Stimulated activated CD8-positive, alpha-beta memory T cell treated with anti-CD3 and anti-CD28 coated beads, Interleukin-4, amount 100 ng/mL, for 4 hours (primary cell): ENCODE measurements at places on chromosomes 13 and 19.

GRCh38 chr19:38833092-38833425, 1.5 kb upstream of the ECH1 start:
- DNase-seq = no peak

DNA sequence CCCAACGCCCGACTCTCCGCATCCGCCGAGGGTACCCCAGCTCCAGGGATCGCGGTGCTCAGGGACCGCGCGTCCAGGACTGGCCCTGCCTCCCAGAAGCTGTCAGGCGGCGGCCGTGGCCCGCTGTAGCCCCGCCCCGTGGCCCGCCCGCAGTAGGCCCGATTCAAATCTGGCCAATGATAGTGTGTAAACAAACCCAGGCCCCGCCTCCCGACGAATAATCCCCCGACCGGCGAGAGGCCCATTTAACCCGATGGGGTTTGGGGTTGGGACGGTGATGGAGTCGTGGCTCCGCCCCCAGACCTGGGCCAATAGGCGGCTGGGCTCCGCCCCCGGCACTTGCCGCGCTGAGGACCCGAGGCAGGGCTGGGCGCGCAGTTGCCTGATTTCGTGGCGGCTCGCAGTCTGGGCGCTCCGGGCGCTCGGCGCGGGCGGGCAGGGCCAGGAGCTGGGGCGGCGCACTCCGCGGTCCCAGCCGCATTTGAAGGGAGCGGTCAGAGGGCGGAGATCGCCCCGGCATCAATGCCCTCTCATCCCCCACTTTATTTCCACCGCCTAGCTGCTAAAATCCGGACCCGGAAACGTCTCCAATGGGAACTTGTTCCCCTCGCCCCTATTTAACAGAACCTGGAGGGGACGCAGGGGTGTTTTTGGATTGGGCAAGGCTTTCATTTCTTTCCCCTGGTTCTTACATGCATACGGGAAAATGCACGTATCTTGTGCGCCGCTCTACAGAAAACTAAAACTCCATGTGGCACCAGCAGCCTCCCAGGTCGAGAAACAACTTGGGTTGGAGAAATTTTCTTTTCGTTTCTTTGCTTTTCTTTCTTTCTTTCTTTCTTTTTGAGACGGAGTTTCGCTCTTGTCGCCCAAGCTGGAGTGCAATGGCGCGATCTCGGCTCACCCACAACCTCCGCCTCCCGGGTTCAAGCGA, 8.4 kb upstream of the BICRA start:
- DNase-seq = peak; percentile 100

GRCh38 chr13:75250526-75251178, 231.3 kb downstream of the TBC1D4 start:
- no peak for DNase-seq

GRCh38 chr19:51781999-51782398, 13.0 kb upstream of the FPR3 start:
- no peak for DNase-seq

DNA sequence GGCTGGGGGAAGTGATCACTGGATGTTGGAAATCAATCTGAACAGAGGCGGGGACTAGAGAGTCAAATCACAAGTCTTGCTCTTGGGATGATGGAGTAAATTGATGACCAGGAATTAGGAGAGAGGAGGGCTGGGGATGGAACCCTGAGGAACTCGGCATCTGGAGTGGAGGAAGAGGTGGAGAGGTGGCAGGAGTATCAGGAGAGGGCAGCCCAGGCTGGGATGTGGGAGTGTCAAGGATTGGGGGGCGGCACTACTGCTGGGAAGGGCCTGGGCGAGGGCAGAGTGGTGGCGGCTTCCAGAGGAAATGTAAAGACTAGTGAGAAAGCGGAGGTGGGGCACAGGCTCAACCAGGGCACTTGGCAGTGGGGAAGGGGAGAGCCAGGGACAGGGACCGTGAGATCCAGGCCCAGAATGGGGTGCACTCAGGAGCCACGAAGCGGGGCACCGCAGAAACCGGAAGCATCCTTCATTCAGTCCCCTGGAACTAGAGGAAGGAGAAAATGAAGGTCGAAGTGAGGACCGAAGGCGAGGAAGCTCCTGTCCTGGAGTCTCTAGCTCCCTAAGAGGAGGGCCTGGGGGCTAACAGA, 81.2 kb upstream of the GPR183 start:
- DNase-seq = no peak

DNA sequence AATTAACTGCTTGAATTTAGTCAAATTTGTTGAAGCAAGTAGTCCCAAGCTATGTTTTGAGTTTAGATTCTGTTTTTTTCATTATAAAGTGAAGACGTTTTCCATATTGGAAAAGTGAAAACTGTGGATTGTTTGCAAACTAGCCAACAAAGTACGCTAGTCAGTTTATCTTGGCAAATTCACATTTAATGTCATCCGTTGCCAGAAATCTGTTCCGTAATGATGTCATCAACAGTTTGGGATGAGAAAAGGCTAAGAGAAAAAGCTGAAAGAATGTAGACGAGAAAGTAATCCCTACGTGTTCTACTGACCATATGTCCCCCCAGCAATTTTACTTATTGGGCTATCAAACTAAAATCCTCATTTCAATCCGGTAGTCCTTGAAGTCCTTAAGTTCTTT, 419.6 kb downstream of the GPC6 start:
- DNase-seq = no peak

GRCh38 chr19:48738557-48739403, 1.6 kb downstream of the RASIP1 start:
- DNase-seq = peak; percentile 80

DNA sequence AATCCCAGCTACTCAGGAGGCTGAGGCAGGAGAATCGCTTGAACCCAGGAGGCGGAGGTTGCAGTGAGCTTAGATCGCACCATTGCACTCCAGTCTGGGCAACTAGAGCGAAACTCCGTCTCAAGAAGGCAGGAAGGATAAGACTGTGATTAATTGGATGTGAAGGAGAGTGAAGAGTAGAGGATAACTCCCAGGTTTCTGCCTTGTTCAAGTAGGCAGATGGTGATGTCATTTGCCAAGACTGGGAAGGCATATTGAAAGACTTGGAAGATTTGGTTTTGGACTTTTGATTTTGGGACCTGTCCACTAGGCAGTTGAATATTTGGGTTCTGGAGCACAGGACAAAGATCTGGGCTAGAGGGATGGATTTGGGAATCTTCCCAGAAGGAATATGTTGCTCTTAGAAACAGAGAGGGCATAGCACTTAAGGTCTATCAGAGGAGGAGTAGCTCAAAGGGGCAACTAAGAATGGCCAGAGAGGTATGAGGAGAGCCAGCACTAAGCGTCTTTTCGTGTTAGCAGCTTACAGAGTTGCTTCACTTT, 20.0 kb downstream of the GARRE1 start:
- DNase-seq = no peak

DNA sequence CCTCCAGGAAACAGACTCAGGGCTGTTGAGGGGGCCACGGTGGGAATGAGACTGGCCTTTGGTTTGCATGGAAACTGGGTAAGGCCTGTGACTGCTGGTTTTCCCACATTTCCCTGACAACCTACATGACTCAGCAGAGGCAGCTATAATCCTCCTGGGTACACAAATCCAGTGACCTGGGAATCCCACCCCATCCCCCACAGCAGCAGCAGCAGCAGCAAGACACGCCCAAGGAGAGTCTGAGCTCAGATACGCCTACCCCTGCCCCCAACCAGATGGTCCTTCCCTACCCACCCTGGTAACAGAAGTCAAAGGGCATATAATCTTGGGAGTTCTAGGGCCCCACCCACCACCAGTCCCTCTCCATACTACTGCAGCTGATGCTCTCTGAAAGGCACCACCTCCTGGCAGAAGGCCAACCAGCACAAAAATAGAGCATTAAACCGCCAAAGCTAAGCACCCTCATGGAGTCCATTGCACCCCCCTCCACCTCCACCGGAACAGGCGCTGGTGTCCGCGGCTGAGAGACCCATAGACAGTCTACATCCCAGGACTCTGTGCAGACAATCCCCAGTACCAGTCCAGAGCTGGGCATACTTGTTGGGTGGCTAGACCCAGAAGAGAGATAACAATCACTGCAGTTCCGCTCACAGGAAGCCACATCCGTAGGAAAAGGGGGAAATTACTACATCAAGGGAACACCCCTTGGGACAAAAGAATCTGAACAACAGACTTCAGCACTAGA, 237.2 kb upstream of the SPRY2 start:
- no peak for DNase-seq

DNA sequence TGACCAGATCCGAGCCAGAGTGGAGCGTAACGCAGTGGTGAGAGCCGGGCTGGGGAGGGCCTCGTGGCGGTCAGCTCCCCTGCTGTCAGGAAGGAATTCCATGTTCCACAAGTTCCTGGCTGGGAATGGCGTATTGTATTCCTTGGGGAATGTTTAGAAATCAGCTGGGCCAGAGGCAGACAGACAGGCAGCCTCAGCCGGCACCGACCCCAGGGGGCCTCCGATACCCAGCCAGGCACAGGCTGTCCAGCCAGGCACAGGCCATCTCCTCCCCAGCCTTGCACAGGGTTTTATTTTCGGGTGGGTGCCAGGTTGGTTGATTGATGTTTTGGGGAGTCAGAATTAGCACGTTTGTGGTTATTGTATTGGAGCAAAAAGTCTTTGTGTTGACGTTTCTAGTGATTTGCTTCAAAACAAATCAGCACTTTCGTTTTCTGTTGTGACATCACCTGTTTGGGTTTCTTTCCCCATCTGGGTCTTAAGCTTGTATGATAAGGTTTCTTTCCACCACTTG, 126.6 kb upstream of the MCF2L start:
- DNase-seq = no peak

- DNase-seq = no peak
Measured at GRCh38 chr13:97286317-97287046, 64.3 kb downstream of the MBNL2 start.

GRCh38 chr13:35887115-35887666, 244.0 kb downstream of the DCLK1 start:
- no peak for DNase-seq

GRCh38 chr13:29355029-29355428, 240.5 kb downstream of the SLC7A1 start:
- DNase-seq = no peak

DNA sequence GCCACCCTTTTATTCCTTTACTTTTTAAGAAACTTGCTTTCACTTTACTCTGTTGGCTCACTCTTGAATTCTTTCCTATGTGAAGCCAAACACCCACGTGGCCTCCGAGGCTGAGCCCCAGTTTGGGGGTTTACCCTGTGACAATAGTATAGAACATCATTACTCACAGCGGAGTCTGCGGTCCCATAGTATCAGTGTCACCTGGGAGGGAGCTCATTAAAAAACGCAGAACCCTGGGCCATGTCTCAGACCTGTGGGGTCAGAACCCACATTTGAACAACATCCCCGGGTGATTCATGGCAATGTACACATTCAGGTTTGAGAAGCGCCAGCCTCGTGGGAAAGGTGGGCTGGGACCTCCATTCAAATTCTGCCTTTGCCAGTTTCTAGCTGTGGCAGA, 36.0 kb upstream of the UBL3 start:
- peak; percentile 20 for DNase-seq

- DNase-seq = no peak
Measured at GRCh38 chr13:45492538-45492937, 27.8 kb downstream of the COG3 start.

DNA sequence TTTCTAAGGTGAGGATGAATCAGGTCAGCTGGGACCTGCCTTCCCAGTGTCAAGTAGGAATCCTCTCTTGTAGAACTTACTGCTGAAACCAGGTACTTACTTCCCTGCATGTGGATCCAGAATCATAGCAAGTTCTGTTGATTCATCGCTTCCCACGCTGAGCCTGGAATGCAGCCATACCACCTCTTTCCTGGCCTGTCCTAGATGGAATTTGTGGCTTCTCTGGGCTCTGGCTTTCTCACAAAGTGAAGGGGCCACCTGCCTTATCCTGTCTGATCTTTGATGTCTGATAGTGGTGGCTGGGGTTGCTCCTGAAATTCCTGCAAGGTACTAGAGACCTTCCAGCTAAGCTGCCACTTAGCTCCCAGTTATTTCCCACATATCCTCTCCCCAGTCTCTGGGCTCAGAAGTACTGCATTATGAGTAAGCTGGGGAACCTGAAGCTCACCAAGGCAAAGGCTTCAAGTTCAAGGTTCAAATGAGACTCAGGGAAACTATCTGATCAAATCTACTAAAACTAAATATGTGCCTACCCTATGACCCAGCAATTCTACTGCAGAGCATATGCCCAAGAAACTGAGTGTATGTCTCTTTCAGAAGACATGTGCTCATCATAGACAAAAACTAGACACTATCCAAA, 103.5 kb downstream of the SUCLA2 start:
- no peak for DNase-seq

DNA sequence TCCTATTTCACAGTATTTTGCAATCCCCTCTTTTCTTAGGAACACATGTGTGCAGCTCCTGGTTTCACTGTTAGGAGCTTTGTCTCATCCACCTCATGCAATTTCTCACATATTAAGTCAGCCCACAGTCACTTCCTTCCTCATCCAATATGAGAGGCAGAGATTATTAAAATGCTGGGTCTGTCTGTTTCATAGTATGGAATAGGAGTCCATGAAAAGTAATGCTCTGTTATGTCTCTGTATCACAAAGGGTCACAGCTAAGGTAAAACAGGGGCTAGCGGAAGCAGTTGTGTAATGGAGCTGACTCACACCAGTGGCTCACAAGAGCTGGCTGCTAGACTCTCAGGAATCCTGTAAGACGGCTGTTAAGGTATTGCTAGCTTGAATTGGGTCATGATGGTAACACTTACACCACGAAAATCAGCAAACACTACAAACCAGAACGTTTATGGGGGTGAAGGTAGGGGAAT, 216.5 kb downstream of the EFNB2 start:
- no peak for DNase-seq

- DNase-seq = no peak
Measured at GRCh38 chr13:73672492-73672891, 461.7 kb downstream of the KLF12 start.

- no peak for DNase-seq
Measured at GRCh38 chr19:48740164-48740972, at the start of gene RASIP1. RASIP1 (minus strand) TSS chr19:48740610; CDS start chr19:48740282, 328 bp downstream.

GRCh38 chr13:93284064-93284463, 57.5 kb downstream of the GPC6 start:
- DNase-seq = no peak

GRCh38 chr13:65472336-65472735, 1757.8 kb downstream of the PCDH9 start:
- DNase-seq = no peak

- no peak for DNase-seq
Measured at GRCh38 chr13:38180126-38180525, 169.5 kb upstream of the UFM1 start.

DNA sequence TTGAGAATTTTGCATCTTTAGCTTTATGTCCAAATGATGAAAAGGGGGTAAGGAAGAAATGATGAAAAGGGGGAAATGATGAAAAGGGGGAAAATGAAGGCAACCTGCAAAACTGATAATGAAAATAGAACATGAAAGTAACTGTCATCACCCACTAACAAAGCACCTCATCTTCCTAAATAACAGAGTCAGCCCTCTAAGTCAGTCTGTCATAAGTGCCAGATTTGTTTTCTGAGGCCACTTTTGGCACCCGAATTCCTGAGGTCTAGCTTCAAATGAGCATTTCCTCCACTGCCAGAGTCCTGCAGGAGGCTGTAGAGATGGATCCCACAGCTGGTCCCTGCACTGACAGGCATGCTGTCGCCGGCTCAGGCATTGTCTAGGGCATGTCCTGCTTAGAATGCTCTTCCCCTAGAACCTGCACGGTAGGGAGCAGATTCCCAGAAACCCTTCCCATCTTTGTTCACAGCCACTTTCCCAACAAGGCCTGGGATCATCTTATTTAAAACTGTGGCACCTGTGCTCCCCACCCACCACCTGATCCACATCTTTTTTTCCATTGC, 25.3 kb downstream of the RAP2A start:
- DNase-seq = no peak

- no peak for DNase-seq
Measured at GRCh38 chr13:52104624-52105023, 24.2 kb downstream of the NEK5 start.
